ENCODE measurements at places on chromosomes 12 and 14.

DNA sequence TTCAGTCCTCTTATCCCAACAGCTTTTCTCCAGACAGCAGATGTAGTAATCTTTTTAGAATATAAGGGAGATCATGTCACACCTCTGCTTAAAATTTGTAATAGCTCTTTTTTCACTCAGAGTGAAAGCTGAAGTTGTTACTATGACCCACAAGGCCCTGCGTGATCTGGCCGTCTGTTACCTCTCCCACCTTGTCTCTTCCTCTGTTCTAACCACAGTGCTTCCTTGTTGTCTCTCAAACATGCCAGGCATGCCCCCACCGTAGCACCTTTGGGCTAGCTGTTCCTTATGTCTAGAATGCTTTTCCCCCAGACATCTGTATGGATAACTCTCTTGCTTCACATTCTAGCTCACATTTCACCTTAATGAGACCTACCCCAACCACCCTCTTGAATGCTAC is 6.5 kb downstream of the NECAP1 start:
- DNase-seq = no peak

DNA sequence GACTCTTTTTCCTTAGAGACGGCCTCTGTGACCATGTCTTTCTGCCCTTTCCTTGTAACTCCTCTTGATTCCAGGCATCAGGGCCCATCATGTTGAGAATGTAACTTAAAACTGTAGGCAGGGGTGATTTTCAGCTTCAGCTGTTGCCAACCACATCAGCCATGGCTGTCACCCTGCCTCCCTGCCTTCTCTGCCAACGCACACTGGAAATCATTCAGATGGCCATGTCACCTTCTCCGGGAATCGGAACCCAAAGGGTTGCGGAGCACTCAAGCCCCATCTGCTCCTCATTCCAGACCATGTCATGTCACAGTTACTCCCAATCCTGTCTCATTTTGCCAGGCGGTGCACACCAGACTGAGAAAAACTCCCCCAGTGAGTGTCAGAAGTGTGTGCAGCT is 72.1 kb downstream of the EMP1 start:
- DNase-seq = no peak

DNA sequence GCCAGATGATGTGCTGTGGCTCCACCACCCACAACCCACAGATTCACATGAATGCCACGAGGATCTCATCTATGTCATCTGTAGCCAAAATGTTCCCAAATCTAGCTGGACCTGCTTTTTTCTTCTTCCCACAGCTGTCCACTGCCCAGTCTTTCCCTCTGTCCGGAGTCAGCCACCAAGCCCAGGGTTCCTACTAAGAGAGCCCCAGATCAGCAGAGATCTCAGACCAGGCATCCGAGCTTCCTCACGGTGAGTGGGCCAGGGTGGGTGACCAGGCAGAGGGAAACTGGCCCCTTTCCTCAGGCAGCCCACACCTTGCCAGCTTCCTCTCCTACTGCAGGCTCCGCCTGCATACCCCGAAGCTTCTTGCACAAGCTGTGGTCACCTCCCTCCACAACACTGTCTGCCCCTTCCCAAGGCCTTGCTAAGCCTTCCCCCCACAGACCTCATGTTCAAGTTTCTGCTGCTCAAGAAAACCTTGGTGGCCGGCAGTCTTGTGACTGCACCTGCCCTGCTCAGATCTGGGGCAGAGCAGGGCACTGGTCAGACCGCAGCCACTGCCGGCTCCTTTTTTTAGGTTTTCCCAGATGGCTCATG is 81.4 kb downstream of the ACTN1 start:
- DNase-seq = no peak

DNA sequence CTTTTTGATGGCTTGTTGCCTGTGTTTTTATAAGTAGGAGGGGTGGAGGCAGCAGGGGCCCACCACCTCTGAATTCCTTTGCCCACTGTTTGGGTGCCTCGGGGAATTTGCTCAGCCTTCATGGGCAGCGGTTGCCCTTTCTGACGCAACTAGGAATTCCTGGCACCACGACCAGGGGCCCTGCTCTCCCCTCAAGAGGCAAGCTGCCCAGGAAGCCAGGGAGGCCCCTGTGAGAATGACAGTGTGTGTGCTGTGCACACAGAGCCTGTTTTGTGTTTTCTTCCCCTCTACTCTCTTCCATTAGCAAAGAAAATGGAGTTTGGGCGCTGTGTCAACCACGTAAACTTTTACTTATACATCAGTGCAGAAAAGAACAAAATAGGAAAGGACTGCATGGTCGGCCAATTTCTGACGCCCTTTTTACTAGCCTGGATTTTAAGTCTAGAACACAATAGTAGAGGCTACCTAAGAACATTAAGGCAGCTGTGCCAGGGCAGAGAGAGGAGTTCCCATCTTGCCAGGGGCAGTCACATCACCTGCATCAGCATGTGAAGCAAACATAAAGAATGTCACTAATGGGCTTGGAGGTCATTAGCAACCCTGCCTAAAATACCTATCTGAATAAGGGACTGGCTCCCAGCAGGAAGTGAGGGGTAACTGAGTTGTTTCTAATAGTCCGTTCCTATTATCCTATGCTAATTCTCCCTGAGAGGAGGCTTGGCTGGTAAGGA is 17.9 kb upstream of the PTGR2 start:
- no peak for DNase-seq
